ENCODE measurements at places on chromosomes 4 and X. TPM values are rescaled to one million over a fixed set of nuclear protein-coding genes. Genes with fewer than 3 reads are reported as not detected.

DNA sequence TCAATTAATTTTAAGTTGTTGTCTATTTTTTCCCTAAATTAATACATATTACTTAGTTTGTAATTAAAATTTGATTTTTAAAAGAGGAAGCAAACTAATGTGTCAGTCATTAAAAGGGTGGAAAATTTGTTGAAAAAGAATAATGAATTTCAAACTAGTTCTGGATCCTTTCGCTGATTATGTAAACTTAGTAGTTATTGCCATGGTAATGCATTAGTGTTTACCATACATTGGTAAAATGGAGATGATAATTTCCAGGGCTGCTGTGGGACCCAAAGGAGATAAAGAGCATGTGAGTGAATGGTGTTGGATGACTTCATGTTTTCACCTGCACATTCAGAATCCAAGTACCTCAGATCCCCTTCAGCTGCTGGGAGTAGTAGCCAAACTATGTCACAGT, 6.5 kb downstream of the BEX3 start:
- no peak for DNase-seq

DNA sequence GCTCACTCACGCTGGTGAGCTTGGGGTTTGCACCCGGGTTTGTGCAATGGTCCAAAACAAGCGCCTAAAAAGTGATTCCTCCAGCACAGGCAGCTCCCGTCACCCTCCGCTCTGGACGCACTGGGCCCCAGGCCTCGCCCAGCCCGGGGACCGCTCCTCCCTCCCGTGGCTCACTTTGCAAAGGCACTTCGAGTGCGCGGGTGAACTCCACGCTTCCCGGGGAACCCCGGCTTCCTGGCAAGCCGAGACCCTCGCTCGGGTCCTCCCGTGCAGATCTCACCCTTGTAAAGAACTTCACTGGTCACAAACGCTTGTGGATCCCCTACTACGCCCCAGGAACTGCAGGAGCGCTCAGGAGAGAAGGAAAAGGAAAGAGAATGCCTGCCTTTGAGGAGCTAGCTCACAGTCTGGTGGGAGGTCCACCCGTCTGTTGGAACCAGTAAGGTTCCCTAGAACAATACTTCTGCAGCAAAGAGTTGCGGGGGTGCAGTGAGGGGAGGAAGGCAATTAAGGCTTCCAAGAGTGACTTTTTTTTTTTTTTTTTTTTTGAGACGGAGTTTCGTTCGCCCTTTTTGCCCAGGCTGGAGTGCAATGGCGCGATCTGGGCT, at the start of gene CTPS2:
TSS of gene CTPS2 (minus strand) at position 122 of the 608 bp plus-strand sequence. CDS start 9,767 bp downstream, outside the sequence.
- DNase-seq, result peak; percentile 58

DNA sequence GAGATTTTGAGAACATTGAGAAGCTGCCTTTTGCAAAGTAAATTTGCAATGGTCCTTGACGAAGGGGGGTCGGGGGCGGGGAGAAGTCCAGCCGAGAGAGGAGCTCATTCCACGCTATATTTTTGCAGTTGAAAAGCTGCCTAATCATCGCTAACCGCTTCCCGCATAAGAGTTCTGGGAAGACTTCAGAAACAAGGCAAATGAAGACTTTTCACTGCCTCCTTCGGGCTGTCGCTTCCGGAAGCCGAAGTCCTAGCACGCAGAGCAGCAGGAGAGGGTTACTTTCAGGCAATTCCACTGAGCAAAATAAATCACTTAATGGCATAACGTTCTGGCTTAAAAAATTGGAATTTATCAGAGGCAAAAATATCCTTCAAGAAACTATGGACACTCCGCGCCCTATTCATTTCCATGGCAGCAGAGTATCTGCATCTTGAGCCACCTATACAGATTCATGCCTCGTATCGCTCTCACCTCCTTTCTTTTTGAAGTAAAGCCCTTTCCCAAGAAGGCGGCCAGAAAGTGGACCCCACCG, 2.6 kb upstream of the LRAT start:
- DNase-seq, result peak; percentile 43

Gene PPEF2
- not detected for polyA plus RNA-seq

Gene SPANXC
- not detected for polyA plus RNA-seq

Gene AFF2
- 1.6 TPM for polyA plus RNA-seq

Gene HOPX
- polyA plus RNA-seq, result not detected

Gene CT83
- polyA plus RNA-seq, result not detected

Gene CCDC158
- polyA plus RNA-seq, result 0.27 TPM

Data from GM23338 (cell line).